ENCODE measurements at places on chromosomes 4 and X. TPM values are rescaled to one million over a fixed set of nuclear protein-coding genes. Genes with fewer than 3 reads are reported as not detected.

IL21 gene
- not detected for total RNA-seq

TMPRSS11B gene
- not detected for total RNA-seq

PNMA5 gene
- not detected for total RNA-seq

DNA sequence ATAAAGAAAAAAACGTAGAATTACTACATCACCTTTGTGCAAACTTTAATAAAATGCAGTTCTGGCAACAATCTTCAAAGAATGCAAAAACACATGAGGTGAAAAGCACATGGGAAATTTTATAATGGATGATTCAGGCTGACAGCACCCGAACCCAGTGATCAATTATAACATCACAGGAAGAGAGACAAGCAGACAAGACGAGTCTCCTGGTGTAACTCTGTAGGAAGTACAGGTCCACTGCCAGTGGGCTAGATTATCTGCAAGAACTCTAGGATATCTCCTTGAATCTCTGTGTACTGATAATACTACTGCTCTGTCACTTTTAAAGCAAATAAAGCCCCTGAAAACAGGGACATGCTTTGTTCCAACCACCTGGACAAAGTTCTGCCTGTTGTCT lies 58.9 kb upstream of the NXF3 start:
- DNase-seq = no peak

DNA sequence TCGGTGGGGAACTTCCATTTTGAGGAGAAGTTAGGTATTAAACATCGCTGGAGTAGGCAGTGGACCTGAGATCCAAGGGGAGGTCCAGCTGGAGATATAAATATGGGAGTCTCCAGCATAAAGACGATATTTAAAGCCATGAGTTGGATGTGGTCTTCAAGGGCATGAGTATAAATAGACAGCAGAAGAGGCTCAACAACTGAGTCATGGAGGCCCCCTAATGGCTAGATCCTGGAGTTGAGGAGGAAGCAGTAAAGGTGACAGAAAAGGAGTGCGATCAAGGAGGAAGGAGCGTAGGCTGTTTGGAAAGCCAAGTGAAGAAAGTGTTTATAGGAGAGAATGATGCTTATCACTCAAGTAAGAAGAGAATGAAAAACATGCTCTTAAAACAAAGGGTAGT lies 18.1 kb upstream of the APBB2 start:
- DNase-seq = no peak

- no peak for DNase-seq
Observed at GRCh38 chr4:31275906-31276305, 555.7 kb downstream of the PCDH7 start.
